HT1080 (cell line): ENCODE measurements at places on chromosomes 2 and 18. TPM values are rescaled to one million over a fixed set of nuclear protein-coding genes. Genes with fewer than 3 reads are reported as not detected.

GRCh38 chr2:163734881-163735684 lies 725 bp downstream of the FIGN start:
- peak; percentile 49 for DNase-seq

GRCh38 chr2:234334151-234334550 lies 162.7 kb downstream of the ARL4C start:
- DNase-seq = peak; percentile 44

DNA sequence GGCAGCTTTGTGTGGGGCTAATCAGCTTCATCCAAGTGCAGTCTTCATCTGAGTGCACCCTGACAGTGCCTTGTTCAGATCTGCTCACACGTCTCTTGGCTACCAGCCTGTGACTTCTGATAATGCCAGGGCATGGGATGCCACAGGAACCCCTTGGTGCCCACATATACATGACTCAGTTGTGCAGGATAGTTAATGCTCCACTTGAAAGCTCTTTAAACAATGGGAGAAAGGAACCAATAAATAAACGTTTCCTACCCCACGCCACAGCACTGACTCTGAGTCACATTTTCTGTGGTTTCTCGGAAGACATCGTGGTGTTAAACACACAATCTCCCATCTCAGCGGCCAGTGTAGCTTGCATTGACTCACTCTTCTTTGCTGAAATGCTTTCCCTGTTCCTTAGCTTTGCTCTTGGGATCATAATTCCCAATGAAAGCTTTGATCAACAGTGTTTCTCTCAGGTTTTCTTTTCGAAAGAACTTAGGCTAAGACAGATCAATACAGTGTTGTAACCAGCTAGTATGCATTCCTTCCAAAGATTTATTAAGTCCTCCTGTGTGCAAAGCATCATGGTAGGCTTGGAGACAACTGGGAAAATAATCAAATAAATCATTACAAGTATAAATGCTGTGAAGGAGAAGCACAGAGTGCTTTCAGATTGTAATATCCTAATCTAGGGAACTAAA lies 142.0 kb downstream of the COPS8 start:
- DNase-seq = peak; percentile 99

- no peak for DNase-seq
These were observed 379.0 kb downstream of the ZEB2 start for GRCh38 chr2:144140891-144141290.

DNA sequence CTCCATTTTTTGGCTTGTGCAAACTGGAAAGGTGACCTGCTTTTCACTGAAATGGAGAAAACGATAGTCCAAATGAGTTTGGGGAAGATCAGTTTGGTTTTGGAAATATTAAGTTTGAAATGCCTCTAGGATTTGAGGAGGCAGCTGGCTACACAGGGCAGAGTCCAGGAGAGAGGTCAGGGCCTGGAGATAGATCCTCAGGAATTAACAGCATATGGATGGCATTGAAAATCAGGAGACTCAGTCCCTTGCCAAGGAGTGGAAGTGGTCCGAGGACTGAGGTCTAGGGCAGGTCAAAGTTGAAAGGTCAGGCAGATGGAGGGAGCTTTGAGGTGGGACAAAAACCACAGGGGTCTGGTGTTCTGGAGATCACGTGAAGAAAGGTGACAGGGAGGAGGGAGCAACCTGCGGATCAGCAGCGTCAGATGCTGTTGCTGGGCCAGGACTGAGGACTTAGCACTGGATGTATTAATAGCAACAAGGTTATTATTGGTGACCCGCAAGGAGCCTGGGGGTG lies 83.7 kb downstream of the EIF2AK3 start:
- no peak for DNase-seq

- DNase-seq = peak; percentile 39
These were observed 358.7 kb upstream of the TNP1 start for GRCh38 chr2:217218269-217219163.

GRCh38 chr2:36737131-36737750 lies 40.7 kb downstream of the VIT start:
- DNase-seq = no peak

GRCh38 chr2:150370561-150370960 lies 116.9 kb downstream of the RND3 start:
- DNase-seq = no peak

GRCh38 chr2:195368249-195369217 lies 288.5 kb upstream of the SLC39A10 start:
- no peak for DNase-seq

- DNase-seq = no peak
These were observed 87.3 kb downstream of the ANTXR1 start for GRCh38 chr2:69100220-69100723.

DNA sequence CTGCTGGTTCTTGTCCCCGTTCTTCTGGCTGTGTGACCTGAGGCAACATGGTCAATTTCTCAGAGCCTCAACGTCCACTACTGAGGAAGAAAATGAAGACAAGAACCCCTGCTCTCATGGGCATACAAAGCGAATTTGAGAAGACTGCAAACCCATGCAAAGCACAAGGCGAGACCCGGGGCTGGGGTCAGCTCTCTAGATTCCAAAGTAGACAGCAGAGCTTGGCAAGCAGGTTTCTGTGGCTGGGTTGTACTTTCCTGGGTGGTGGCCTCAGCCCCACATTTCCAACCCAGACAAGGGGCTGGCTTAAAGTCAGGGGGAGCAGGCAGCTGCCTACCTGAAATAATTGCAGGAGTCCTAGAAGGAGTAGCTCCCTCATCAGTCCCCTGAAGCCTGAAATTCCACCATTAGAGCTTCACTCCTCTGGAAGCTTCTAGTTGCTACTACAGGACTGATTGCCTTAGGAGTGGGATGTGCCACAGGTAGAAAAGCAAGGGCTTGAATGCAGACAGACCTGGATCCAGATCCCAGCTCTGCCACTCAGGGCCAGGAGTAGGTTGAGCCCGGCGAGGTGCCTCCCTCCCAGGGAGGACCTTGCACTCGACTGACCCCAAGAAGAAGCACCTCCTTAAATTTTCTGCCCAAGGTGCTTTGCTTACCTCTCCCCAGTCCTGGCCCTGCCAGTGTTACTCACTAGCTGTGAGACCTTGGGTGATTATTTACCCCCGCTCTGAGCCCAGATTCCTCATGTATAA lies 127.6 kb downstream of the CLIP4 start:
- no peak for DNase-seq

DNA sequence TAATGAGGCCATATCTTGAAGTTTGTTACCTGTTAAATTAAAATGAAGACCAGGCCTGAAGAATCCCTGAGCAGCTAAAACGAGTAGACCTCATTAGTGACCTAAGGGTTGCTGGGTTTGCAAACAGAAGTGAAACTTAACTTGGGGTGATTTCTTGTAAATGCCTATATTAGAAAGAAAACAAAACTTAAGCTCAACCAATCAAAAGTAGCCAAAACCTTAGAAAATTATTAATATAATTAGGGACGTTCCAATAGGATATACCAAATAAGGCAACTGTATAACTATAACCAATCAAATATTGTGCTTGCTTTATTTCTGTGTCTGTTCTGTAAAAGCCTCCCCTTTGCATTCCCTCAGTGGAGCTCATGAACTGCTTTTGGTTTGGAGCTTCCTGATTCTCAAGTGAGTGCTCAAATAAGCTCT lies 137.9 kb upstream of the VRK2 start:
- DNase-seq = no peak

GRCh38 chr2:233928594-233929351 lies 11.6 kb downstream of the TRPM8 start:
- DNase-seq = peak; percentile 18

DNA sequence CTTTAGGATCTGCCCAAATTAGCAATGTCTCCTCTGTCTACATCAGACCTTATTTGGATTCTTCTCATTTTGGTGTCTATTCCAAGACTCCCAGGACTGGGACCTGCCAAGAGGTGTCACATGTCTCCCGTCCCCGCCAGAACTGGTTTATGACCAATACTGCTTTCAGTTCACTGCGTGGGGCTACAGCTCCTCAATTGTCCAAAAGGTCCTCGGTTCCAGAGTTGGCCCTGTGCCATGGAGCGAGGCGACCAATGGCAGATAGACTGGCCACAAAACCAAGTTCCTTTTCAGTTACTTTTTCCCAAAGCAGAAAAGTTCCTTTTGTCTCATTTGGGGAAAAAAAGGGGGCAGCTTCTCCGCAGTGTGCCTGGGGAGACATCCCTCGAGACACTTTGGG lies 144.1 kb upstream of the ZNF236 start:
- DNase-seq = no peak

Gene ALPI
- total RNA-seq = not detected in 2 replicates

Gene CACNB4
- 0.29 and 0.60 TPM in 2 replicates for total RNA-seq

Gene AKAIN1
- not detected in 2 replicates for total RNA-seq

Gene REG1B
- total RNA-seq = not detected in 2 replicates

Gene GPN1
- 42.3 and 52.9 TPM in 2 replicates for total RNA-seq

Gene SKA1
- total RNA-seq = 40.5 and 43.1 TPM in 2 replicates

Gene FBXO15
- total RNA-seq = 0.37 and 1.3 TPM in 2 replicates

Gene CYP26B1
- total RNA-seq = 0.05 TPM in 1 of 2 replicates, not detected in the other
